SK-N-MC (cell line): ENCODE measurements at places on chromosomes 5 and 9.

GRCh38 chr5:83450183-83450966, 21.2 kb upstream of the VCAN start:
- no peak for DNase-seq

DNA sequence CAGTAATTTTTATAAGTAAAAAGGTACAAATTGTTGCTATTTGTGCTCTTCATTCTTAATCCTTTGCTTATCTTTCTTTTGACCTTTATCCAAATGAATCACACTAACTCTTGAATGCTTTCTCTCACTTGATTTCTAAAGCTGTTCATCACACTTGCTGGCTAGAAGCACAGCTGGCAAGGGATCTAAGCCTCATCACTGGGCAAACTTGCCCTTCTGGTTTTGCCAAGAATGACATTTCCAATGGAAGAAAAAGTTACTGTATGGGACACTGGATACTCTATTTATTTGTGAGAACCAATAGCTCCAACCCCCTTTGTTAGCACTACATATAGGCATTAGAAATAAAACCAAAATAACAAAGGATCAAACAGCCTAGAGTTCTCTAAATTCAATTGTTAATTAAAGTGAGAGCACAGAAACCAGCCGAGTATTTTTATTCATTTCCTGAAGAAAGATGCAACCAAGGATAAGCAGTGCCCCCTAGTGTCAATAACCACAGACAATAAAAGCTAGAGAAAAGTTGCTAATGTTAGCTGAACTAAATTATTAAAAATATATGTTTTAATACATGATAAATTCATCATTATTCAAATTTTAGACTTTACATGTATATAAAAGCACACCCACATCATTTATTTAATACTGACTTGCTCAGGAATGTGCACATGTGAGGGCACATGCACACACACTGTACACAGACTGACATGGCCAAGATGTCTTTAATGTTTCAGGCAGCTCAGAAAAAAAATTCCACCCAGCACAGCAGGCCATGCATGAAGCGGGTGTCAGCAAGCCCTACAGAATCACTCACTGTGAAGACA, 59.8 kb upstream of the POU5F2 start:
- DNase-seq: no peak

- DNase-seq: no peak
Measured at GRCh38 chr9:20353524-20353923, 268.8 kb downstream of the MLLT3 start.

- DNase-seq: no peak
Measured at GRCh38 chr9:110691002-110691549, 22.5 kb downstream of the MUSK start.

GRCh38 chr5:16446993-16447392, 18.6 kb downstream of the ZNF622 start:
- no peak for DNase-seq

DNA sequence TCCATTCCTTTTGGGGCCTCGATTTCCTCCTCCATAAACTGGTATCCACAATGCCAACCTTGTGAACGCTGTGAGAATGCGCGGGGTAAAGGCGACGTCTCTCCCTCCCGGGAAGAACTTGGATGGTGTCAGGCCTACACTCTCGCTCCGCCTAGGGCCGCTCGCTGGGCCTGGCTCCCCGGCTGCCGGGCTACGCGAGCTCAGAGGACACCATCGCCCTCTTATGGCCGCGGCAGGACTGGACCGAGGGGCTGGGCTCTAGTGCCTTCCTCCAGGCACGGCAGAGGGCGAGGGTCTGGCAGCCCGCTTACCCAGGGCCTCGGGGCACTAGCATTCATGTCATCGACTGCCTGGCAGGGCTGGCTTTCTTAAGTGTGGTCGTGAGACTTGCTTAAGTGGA, 1.3 kb upstream of the EXOSC2 start:
- no peak for DNase-seq

DNA sequence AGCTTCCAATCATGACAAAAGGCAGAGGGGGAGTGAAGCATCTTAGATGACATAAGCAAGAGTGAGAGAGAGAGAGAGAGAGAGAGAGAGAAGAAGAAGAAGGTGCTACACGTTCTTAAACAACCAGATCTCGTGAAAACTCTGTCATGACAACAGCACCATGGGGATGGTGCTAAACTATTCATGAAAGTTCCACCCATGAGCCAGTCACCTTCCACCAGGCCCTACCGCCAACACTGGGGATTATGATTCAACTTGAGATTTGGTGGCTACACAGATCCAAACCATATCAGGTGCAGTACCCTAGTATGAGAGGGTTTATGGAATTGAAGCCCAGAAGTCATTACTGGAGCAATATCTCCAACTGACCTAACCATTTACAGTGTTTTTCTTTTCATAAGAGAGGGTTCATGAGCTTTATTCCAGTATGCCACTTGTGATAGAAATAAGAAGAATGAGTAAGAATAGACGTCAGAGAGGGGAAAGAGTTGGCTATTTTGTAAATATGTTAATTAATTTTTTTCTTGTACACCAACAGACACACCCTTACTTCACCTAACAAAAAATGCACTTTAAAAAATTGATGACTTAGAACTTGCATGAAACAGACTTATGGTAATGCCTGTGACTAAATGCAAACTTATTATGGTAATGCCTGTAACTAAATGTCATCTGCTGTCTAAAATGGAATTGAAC, 680.4 kb upstream of the ITGA1 start:
- no peak for DNase-seq

GRCh38 chr5:92687821-92688722, 892.9 kb downstream of the NR2F1-AS1 start:
- DNase-seq: no peak
